ENCODE measurements at places on chromosomes 2 and 18. TPM values are rescaled to one million over a fixed set of nuclear protein-coding genes. Genes with fewer than 3 reads are reported as not detected.

Gene EGR4
- total RNA-seq = not detected

DNA sequence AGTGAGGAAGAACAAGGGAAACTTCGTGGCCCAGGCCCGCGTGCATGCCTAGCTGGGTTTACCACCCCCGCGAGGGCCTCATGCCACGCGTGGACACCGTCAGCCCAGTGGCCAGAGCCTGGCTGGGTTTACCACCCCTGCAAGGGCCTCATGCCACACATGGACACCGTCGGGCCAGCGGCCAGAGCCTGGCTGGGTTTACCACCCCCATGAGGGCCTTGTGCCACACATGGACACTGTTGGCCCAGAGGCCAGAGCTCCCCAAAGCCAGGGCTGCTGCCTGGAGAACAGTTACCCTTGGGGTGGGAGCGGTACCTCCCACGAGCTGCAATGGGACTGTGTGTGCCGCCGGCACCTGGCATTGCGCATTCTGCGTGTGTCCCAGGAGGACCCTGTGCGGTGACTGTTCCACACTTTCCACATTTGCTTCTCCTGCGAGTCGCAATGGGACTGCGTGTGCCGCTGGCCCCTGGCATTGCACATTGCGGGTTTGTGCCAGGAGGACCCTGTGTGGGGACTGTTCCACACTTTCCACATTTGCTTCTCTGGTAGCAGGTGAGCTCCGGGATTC, 105.6 kb upstream of the CTDP1 start:
- no peak for DNase-seq

DNA sequence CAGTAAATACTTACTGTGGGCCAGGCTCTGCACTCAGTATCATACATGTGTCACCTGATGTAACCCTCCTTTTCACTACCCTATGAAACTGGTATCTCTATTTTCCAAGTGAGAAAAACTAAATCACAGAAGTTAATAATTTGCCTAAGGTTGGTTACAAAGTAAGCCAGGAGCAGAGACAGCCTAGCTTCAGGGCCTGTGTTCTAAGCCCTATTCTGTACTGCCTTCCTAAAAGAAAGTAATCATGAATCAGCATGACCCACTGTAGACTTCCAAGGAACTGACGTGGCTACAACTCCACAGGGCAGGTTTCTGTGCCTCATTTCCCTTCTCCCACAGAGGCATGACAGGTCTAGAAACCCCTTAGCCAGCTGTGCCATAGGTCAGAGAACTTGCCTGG, 14.3 kb downstream of the ZNF142 start:
- DNase-seq = no peak

- peak; percentile 91 for DNase-seq
Measured at GRCh38 chr2:227853204-227853629, 18.2 kb upstream of the DAW1 start.

GRCh38 chr2:171889333-171889732, 4.7 kb downstream of the SLC25A12 start:
- DNase-seq = no peak

- DNase-seq = no peak
Measured at GRCh38 chr2:182621191-182621590, 94.9 kb upstream of the DNAJC10 start.

DNA sequence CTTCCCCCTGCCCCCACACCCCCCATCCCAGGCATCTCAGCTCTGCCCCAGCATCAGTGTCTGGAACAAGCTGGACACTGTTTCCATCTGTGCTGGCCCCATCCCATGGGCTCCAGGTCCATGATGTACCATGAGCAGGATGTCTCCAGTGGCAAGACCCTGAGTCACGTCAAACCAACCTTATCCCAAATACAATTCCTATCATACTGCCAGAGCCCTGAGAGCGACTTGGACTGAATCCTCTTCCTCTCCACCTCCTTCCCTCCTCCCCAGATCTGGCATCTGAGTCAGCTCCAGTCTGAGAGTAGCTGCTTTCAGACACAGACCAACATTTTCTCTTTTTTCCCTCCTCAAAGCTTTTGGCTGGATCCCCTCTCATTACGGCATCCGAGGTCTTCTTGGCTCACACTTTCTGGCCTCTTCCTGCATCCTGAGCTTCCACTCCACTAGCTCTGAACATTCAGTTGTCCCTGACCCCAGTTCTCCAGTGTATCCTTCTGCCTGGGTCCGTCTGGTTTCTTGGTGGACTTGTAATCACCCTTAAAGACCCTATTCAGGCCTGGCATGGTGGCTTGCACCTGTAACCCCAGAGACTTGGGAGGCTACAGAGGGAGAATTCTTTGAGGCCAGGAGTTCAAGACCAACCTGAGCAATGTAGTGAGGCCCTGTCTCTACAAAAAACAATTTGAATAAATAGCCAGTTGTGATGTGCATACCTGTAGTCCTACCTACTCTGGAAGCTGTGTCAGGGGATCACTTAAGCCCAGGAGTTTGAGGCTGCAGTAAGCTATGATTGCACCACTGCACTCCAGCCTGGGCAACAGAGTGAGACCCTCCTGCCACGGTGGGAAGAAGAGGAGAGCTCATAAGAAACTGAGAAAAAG, 68.3 kb downstream of the ACKR3 start:
- DNase-seq = peak; percentile 23

Gene OTOS
- not detected for total RNA-seq

DNA sequence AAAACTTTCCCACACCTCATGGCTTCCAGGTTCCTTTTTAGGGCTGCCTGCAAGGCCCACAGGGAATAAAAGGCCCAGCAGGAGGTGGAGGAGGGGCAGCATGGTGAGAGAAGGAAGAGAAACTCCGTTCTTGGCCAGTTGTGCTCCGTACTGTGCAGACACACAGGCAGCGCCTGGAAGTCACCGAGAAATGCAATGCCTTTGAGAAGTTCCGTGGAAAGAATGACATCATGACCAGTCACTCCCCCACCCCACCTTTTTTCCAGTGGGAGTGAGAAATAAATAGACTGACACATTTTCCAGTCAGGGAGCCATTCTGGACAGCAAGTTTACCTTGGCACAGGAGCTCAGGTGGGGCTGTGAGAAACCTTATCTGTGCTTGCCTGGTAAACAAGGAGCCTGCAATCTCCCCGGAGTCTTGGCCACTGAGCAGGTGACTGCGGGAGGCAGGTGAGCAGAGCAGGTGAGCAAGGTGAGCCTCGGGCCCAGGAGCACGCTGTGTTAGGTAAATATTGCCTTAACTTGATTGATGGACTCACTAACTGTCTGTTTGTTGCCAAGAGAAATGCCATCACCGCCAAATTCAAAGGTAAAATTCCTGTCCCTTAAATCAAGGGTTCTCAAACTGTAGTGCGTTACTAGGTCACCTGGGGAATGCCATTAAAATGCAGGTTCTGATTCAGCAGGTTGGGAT, 13.5 kb upstream of the LBH start:
- DNase-seq = no peak

Gene RBMS1
- 38.7 TPM for total RNA-seq

Gene IAH1
- total RNA-seq = 23.2 TPM

Gene RAX
- not detected for total RNA-seq

DNA sequence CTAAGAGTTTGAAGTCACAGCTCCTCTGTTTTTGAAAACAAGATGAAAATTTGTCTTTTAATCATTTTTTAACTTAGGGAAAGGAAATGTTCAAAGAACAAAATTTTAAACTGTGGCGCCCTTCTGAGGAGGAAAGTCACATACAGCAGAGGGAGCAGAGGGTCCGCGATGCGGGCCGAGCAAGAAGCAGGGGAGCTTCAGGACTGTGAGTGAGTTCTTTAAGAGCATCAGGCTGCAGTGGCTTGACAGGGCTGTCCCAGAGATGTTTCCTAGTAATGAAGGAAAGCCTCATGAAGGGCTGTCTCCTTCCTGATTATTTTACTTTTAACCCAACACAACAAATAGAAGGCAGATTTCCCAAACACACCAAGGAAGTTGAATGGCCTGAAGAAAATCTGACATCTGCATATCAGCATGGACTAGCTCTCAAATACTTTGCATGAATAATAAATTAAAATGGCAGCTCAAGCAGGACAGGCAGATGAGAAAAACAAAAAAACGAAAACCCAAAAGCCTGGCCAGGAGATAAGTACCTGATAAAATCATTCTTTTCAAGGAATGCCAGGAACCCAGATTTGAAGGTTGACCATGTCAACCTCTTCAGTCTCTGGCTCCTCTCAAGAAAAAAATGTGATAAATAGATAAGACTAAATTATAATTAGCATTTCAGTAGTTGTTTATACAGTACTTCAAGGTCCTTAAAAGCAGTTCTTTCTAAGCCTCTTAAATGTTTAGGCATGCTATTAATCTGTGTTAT, 60.8 kb downstream of the SLC40A1 start:
- no peak for DNase-seq

GRCh38 chr2:19532547-19533196, 174.2 kb upstream of the OSR1 start:
- no peak for DNase-seq

Gene MBD5
- total RNA-seq = 4.1 TPM

Gene AQP12A
- not detected for total RNA-seq
